ENCODE measurements at places on chromosomes 1 and 21. TPM values are rescaled to one million over a fixed set of nuclear protein-coding genes. Genes with fewer than 3 reads are reported as not detected.

Gene ASPM
- total RNA-seq: 31.7 TPM

Gene SYTL1
- 6.8 TPM for total RNA-seq

Gene TSACC
- total RNA-seq: 0.86 TPM

Gene FYB2
- 8.2 TPM for total RNA-seq

Gene CCDC181
- 4.3 TPM for total RNA-seq

Gene SLFNL1
- total RNA-seq: 0.07 TPM

Gene OR2T11
- total RNA-seq: not detected

Gene AMY1C
- total RNA-seq: not detected

Gene GBP3
- not detected for total RNA-seq

Gene MRAP
- not detected for total RNA-seq

Gene MEX3A
- 88.0 TPM for total RNA-seq

Gene AADACL3
- 0.24 TPM for total RNA-seq

Gene GPR161
- total RNA-seq: 25.7 TPM

Gene RIMS3
- 12.0 TPM for total RNA-seq

Gene TNFAIP8L2
- not detected for total RNA-seq

Gene CLDN17
- total RNA-seq: not detected

Gene AMPD1
- not detected for total RNA-seq

Gene TMPRSS2
- 19.2 TPM for total RNA-seq

Gene HHAT
- total RNA-seq: 6.9 TPM

Gene ADAMTSL4
- total RNA-seq: 3.9 TPM

Gene AKR7A3
- 1.6 TPM for total RNA-seq

Gene BLACAT1
- total RNA-seq: 7.7 TPM

Gene OR2T29
- not detected for total RNA-seq

Gene PRXL2B
- 33.4 TPM for total RNA-seq

Gene ZMPSTE24
- total RNA-seq: 14.5 TPM
